ENCODE measurements at places on chromosomes 5 and 9.

GRCh38 chr5:11177999-11178711 is 417.1 kb upstream of the DAP start:
- DNase-seq = no peak

GRCh38 chr9:127388037-127388855 is 8.7 kb upstream of the SLC2A8 start:
- peak; percentile 93 for DNase-seq

DNA sequence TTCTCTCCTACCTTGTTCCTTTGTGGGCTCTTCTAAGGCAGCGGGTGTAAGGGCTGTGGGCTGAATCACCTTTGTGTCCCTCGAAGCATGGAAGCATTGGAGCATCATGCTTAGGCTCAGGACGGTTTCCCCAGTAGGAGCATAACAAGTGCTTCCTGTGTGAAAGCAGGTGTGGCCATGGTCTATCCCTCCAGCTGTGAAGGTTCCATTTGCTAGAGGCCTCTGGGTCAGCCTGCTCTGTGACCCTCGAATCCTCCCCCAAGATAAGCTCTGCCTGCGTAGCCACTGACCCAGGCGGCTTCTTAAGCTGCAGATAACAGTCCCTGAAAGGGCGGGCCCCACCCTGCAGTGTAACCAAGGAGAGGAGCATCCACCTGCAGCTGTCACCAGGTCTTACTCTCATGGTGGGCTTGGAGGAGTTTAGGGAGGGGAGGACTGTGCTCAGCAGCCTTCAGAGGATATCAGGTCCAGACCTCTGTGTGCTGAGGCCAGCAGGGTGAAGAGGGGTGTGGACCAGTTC is 8.4 kb upstream of the NDST1 start:
- DNase-seq = no peak

DNA sequence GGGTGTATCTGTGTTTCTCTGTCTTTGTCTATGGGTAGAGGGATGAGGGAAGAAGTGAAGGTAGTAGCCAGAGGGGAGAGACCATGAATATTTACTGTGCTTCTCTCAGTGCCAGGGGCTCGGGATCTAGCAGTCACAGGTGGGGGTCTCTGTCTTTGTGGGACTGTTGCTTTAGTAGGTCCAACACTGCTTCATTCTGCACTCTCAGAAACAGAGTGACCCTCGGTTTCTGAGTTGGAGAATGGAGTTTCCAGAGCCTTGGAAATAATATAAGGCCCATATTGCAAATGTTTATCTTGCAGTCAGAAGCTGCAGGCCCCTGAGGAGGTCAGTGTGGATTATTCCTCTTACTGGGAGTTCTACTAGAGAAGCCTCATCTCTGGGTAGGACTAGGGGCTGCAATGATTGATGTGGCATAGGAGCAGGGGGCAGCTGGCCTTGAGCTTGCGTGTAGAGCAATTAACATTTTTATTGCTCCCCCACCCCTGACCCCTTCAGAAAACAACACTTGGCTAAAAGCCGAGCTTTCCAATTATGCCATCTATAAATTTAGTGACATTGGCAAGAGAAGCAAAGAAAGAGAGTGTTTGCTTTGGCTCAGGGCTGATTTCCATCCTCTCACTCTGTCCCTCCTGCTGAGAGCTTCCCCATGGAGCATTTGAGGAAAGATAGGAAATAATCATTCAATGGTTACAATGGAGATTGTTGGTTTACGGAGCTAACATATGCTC is 55.0 kb upstream of the TRPC7 start:
- no peak for DNase-seq

DNA sequence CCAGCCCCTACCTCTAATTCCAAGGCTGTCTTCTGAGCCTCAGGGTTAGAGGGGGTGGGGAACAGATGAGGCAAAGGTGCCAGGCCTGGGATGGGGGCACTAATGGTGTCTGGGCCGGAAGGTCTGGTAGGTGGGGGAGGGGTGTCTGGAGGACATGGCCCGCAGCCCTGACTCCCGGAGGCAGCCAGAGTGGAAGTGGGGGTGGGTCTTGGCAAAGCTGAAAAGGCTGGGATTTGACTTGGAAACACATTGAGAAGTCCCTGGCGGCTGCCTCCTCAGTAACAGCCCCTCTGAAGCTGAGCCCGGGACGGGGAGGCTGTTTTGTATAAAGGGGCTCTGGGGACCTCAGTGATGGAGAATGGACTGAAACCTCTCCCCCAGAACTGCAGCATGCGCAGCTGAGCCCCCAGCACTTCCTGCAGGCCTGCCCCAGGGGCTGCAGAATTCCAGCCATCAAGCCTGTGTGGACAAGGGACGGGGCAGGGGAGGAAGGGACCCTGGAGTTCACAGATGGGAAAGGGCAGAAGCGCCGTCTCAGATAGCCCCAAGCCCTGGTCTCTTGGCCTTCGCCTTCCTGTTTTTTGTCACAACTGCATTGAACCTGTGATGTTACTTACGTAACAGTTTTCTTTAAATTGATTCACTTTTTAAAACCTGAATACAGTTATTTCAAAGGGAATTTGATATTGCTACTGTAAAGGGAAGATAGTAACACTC is 49.3 kb upstream of the SYNPO start:
- no peak for DNase-seq

DNA sequence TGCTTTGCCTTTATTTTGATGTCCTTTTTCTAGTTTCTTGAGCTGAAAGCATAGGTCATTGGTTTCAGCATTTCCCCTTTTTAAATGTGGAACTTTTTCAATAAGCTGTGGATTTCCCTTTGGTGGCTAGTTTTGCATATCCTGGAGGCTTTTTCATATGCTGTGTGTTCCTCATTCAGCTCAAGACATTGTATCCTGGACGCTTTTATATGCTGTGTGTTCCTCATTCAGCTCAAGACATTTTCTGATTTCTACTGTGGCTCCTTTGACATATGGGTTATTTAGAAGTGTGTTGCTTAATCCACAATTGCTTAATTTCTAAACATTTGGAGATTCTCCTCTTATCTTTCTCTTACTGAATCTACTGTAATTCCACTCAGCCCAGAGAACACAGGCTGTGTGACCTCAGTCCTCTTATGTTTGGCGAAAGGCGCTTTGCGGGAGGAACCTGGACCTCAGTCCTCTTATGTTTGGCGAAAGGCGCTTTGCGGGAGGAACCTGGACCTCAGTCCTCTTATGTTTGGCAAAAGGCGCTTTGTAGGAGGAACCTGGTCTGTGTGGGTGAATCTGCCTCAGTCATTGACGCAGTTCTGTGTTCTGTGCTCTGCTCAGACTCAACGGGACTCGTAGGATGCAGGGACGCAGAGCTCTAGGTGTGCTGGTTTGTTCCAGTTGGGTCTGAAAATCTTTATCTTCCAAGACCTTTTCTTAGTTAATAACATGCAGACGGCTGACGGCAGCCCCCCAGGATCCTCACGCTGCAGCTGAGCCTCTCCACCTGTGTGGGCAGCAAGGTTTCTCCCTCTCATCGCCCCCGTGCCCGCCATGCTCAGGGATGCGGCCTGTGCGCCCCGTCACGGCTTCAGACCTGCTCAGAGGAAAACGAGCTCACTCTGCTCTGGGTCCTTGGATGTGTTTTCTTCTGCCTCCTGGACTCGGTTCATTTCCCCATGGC is 6.0 kb upstream of the SLC9A3 start:
- DNase-seq = no peak

DNA sequence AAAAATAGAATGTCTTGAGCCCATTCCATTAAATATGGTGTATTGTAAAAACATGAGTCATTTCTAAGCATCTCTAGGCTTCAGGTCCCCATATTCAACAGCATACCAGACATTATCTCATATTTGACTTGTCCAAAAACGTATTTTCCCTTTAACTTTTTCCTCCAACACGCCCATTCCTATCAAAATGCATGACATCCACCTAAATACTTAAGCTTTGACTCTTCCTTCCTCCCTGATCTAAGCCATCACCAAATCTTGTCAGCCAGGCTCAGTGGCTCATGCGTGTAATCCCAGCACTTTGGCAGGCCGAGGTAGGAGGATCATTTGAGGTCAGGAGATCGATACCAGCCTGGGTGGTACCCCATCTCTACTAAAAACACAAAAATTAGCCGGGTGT is 23.9 kb downstream of the VCP start:
- no peak for DNase-seq

DNA sequence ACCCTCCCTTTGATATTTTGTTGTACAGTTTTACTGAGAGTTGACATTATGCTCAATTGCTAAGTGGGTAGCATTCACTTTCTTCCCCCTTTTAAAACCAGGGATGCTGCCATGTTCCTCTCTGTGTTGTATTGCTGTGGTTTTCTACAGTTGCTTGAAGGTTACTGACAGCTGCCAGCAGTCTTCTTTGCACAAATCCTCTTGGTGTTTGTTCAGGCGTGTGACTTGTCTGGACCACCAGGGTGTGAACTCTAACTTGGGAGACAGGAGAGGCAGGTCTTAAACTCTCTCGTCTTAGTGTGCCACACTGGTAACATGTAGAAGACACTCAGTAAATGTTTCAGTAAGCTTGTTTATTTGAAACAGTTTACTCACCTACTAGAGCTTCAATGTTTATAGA is 25.1 kb downstream of the SLC44A1 start:
- no peak for DNase-seq

- no peak for DNase-seq
Observed at GRCh38 chr5:137708796-137709559, 26.9 kb downstream of the KLHL3 start.

- no peak for DNase-seq
Observed at GRCh38 chr9:16775330-16775729, 95.1 kb downstream of the BNC2 start.

DNA sequence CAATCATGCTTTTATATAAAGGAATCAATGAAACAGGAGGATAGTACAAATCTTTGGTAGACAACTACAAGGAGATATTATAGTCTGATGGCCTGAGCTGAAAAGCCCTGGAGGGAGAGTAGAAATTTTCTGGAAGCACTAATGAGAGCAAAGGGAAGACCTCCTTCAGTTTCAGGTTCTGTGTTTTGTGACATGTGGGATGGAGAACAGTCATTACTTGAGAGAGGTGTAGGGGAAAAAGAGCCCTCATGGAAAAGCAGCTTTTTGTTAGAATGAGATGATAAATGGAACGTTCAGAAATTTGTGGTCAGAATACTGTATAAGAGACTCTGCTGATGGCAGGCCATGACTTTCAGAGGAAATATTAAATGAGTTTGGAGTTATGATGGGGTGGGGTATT is 360.6 kb upstream of the MEF2C start:
- DNase-seq = no peak

- peak; percentile 92 for DNase-seq
Observed at GRCh38 chr9:38026021-38026809, 42.8 kb downstream of the SHB start.

- no peak for DNase-seq
Observed at GRCh38 chr9:68995776-68996175, 18.1 kb downstream of the PRKACG start.

DNA sequence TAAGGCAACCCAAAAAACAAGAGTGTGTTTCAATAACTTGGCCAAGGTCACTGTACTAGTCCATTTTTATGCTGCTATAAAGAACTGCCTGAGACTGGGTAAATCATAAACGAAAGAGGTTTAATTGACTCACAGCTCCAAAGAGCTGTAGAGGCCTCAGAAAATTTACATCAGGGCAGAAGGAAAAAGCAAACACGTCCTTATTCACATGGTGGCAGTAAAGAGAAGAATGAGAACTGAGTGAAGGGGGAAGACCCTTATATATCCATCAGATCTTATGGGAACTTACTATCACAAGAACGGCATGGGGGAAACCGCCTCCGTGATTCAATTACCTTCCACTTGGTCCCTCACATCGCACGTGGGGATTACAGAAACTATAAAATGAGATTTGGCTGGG is 64.3 kb upstream of the CAMK4 start:
- DNase-seq = no peak

GRCh38 chr5:41087461-41087860 is 16.3 kb upstream of the MROH2B start:
- no peak for DNase-seq

DNA sequence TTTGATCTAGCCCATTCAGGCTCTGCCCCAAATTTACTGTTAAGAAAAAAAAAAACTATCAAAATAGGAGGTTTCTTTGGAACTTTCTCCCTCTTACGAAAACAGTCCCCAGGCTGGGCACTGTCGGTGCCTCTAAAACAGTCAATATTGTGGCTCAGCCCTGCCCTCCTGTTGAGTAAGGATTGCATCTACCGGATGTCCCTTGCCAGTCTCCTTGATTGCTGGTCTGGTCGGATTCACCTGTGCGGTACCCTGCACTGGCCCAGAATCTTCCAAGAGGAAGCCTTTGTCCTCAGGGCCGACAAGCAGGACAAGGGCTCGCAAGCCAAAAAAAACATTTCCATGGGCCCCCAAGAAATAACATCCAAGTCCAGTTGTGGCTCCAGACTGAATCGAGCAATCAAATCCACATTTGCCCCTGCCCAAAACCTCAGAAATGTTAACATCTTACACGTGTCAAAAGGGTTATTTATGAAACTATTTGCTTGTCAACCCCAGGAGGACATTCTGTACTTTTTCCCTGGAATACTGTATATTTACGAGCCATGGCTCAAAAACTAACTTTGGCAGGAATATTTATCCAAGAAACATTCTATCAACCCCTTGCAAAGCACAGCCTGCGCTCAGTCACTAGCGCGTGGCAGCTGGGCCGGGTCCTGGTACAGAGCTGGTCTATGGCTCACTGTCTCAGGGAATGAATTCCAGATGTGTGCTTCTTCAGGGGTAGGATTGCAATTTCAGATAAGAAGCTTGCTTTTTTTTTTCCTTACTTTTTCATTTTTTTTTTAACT is 129.2 kb upstream of the ADRA1B start:
- no peak for DNase-seq

DNA sequence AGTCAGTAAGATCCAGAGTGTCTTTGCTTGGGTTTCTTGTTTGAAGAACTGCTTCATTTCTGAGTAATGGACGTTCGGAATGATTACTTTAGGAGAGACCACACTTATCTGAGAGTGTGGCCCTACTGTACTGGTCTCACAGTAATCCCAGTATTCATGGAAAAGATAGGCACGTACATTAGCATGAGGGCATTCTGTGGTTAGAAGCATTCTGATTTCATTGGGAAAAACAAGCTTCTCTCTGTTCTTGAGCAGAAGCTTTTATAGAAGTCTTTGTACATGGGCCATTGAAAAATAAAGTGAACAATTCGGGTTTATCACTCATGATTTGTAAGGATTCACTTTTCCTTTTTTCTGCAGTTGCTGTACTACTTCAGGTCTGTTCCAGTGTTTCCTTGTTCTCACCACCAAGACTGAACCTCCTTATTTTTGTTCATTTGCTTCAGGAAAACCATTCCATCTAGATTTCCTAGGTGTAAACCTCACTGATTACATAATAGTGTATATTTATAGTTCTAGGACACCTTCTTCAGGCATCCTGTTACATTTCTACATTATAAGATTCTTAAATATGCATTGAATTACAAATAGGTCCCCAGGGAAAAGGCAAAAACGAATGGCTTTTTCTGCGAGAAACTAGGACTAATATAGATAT is 10.1 kb downstream of the TGFBR1 start:
- no peak for DNase-seq

GRCh38 chr5:80629281-80629680 is 25.2 kb upstream of the MSH3 start:
- no peak for DNase-seq

GRCh38 chr5:143606043-143606752 is 202.7 kb upstream of the NR3C1 start:
- DNase-seq = no peak

DNA sequence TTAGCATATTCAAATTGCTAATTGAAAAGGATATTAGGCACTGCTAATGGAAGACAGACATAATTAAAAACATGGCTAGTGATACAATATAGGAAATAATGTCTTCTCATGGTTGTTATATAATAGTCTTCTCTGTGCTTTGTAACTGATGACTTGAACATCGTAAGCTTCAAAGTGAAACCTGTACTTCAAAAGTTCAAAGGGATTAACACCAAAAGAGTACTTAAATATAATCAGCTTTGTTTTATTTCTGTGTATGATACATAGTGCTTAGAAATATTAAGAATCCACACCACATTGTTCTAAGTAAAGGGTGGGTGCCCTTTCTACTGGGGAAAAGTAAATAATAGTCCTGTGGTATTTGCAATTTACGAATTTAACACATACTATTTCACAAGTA is 75.4 kb upstream of the ITGA1 start:
- DNase-seq = no peak

Measured in kidney epithelial cell (primary cell).